ENCODE measurements at places on chromosomes 3 and 15. TPM values are rescaled to one million over a fixed set of nuclear protein-coding genes. Genes with fewer than 3 reads are reported as not detected.
A peak's percentile ranks its signal among the peaks of the same experiment; 100 is the strongest.

Gene PRSS50
- polyA plus RNA-seq: 0.19 TPM

- no peak for DNase-seq
These were observed 162.5 kb downstream of the FNDC3B start for GRCh38 chr3:172201870-172202236.

GRCh38 chr15:42053914-42054313 lies 33.1 kb upstream of the PLA2G4E start:
- DNase-seq: no peak

- DNase-seq: no peak
These were observed 3.6 kb downstream of the ADAMTSL3 start for GRCh38 chr15:83657549-83657948.

Gene TNFAIP8L3
- 2.4 TPM for polyA plus RNA-seq

Gene SLC12A1
- 370 TPM for polyA plus RNA-seq

GRCh38 chr3:48727511-48727910 lies 10.5 kb upstream of the IP6K2 start:
- no peak for DNase-seq

DNA sequence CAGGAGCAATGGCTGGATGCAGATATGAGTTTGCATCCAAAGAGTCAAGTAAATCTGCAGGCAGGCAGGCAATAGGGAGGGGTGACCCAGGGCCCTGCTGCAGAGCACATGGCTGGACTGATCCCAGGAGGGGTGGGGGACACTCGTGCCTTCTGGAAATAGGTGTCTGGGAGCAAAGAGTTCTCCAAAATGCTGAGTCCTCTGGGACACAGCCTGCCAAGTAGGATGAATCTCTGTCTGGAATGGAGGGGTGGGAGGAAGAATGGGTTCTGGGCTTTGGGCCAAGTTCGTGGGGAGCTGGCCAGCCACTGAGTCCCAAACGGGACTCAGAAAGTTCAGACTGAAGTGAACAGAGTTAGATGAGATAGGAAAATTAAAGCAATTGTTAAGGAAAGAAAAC lies 214.5 kb downstream of the MTHFS start:
- DNase-seq: peak; percentile 28
